A549 treated with AZD2906 at 1 μM for 4 hours (cell line): ENCODE measurements at places on chromosomes 12 and 14. TPM values are rescaled to one million over a fixed set of nuclear protein-coding genes. Genes with fewer than 3 reads are reported as not detected.

Gene SOX5
- not detected in 5 replicates for total RNA-seq

Gene ADCY4
- not detected in 5 replicates for total RNA-seq

Gene NUP37
- 59.8 to 75.2 TPM (median 62.6 TPM) in 5 replicates for total RNA-seq

Gene RAPGEF3
- 0.52 to 0.63 TPM (median 0.55 TPM) in 5 replicates for total RNA-seq

Gene PLEKHD1
- total RNA-seq = 0.01 to 0.05 TPM (median 0.02 TPM) in 5 replicates

Gene CD4
- total RNA-seq = 0.01 to 0.06 TPM in 2 of 5 replicates, not detected in the others

Gene NFE2
- total RNA-seq = 0.03 to 0.08 TPM (median 0.07 TPM) in 4 of 5 replicates, not detected in the other

Gene TBX3
- total RNA-seq = 44.8 to 54.4 TPM (median 51.9 TPM) in 5 replicates

Gene PLD4
- total RNA-seq = 0.05 to 0.15 TPM (median 0.09 TPM) in 5 replicates

Gene TPH2
- total RNA-seq = not detected in 5 replicates

Gene PRIMA1
- 0.45 to 0.72 TPM (median 0.60 TPM) in 5 replicates for total RNA-seq

Gene TDRD9
- total RNA-seq = 0.18 to 0.57 TPM (median 0.49 TPM) in 5 replicates

Gene WIF1
- not detected in 5 replicates for total RNA-seq

Gene TMEM52B
- total RNA-seq = 0.05 to 0.25 TPM (median 0.19 TPM) in 4 of 5 replicates, not detected in the other

Gene CIROP
- not detected in 5 replicates for total RNA-seq

Gene VASH1
- total RNA-seq = 3.3 to 4.1 TPM (median 3.5 TPM) in 5 replicates

Gene SRRM4
- total RNA-seq = not detected in 5 replicates

Gene PLEKHG7
- total RNA-seq = not detected in 5 replicates

Gene BHLHE41
- 0.41 to 1.6 TPM (median 0.63 TPM) in 5 replicates for total RNA-seq

Gene DUSP16
- total RNA-seq = 6.7 to 8.3 TPM (median 7.5 TPM) in 5 replicates

Gene SLC6A13
- 0.22 to 0.36 TPM (median 0.26 TPM) in 5 replicates for total RNA-seq

Gene HIGD1C
- total RNA-seq = not detected in 5 replicates

Gene PAWR
- 36.9 to 54.4 TPM (median 50.9 TPM) in 5 replicates for total RNA-seq

Gene DEPDC4
- total RNA-seq = 1.1 to 1.4 TPM (median 1.2 TPM) in 5 replicates

Gene ERBB3
- total RNA-seq = 0.98 to 2.4 TPM (median 1.1 TPM) in 5 replicates

Gene GPRC5D
- 0.40 TPM in 1 of 5 replicates, not detected in the others for total RNA-seq

Gene REP15
- total RNA-seq = 0.14 to 0.52 TPM (median 0.30 TPM) in 5 replicates

Gene GALNT16
- 2.6 to 3.1 TPM (median 2.7 TPM) in 5 replicates for total RNA-seq

Gene GAS2L3
- 6.1 to 7.5 TPM (median 7.3 TPM) in 5 replicates for total RNA-seq

Gene MIP
- 0.07 to 0.09 TPM in 2 of 5 replicates, not detected in the others for total RNA-seq

Gene AMDHD1
- 2.0 to 2.7 TPM (median 2.3 TPM) in 5 replicates for total RNA-seq

Gene CTSG
- total RNA-seq = not detected in 5 replicates

Gene TCL1B
- total RNA-seq = not detected in 5 replicates

Gene KITLG
- 13.5 to 19.2 TPM (median 15.0 TPM) in 5 replicates for total RNA-seq

Gene SAMD4A
- total RNA-seq = 11.8 to 13.3 TPM (median 12.7 TPM) in 5 replicates

Gene CAPZA3
- total RNA-seq = not detected in 5 replicates

Gene KRT7
- 5,269 to 6,220 TPM (median 5,903 TPM) in 5 replicates for total RNA-seq

Gene OTOGL
- total RNA-seq = 0.02 TPM in 1 of 5 replicates, not detected in the others

Gene CYP46A1
- total RNA-seq = 0.09 to 0.20 TPM (median 0.17 TPM) in 5 replicates

Gene C12orf42
- 0.24 TPM in 1 of 5 replicates, not detected in the others for total RNA-seq

Gene SOCS2
- 16.6 to 19.3 TPM (median 17.6 TPM) in 5 replicates for total RNA-seq
